ENCODE measurements at places on chromosomes 7 and 10. TPM values are rescaled to one million over a fixed set of nuclear protein-coding genes. Genes with fewer than 3 reads are reported as not detected.

MYPN gene
- 112 TPM for total RNA-seq

SLC29A4 gene
- total RNA-seq = 4.0 TPM

ADIRF gene
- 54.6 TPM for total RNA-seq

ADAM8 gene
- total RNA-seq = 2.0 TPM

NEUROD6 gene
- not detected for total RNA-seq

NXPH1 gene
- not detected for total RNA-seq

SEMA4G gene
- total RNA-seq = 1.5 TPM

AKR1C3 gene
- 40.5 TPM for total RNA-seq

MYL10 gene
- not detected for total RNA-seq

Data from Right ventricle myocardium inferior (tissue), 1 donor.